Psoas muscle (tissue), 8 donors: ENCODE measurements at places on chromosomes 5 and 9. TPM values are rescaled to one million over a fixed set of nuclear protein-coding genes. Genes with fewer than 3 reads are reported as not detected.
A peak's percentile ranks its signal among the peaks of the same experiment; 100 is the strongest.

EGFLAM gene
- total RNA-seq = 36.2 TPM

MLANA gene
- not detected for total RNA-seq

EQTN gene
- total RNA-seq = not detected

FOXD4 gene
- total RNA-seq = 0.20 TPM

FOXB2 gene
- not detected for total RNA-seq

MRPL50 gene
- total RNA-seq = 12.9 TPM

FST gene
- total RNA-seq = 4.2 TPM

NOXA1 gene
- total RNA-seq = 1.6 TPM

RGS7BP gene
- total RNA-seq = 0.46 TPM

GABRP gene
- not detected for total RNA-seq

FOXD4L4 gene
- not detected for total RNA-seq

IFNA1 gene
- not detected for total RNA-seq

EIF4E1B gene
- not detected for total RNA-seq

DNA sequence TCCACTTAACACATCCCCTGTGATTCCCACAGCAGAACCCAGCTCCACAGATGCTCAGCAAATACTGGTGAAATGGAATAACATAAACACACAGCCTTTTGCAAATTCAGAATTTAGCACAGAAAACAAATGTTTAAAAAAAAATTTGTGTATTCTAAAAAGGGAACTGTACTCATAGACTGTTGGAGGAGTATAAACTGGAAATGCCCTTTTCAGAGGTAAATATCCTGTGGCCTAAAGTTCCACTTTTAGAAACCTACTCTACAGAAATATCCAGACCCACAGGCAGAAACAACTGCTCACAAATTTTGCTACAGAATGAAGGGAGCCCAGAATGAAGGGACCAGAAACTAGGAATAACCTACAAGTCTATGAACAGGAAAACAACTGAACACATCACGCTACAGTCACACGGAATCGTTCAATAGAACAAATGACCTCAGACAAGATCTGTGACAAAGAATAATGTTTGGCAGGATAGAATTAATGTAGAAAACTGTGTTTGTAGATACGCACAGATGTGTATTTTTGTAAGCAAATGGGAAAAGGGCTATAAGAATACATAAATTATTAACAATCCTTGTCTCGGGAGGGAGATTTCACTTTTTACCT lies 78.5 kb downstream of the SHB start:
- no peaks in the 10 kb centered on the region for H3K36me3 ChIP-seq
- no peak overlapping the region for H3K27ac ChIP-seq
- no peaks in the 10 kb centered on the region for H3K27me3 ChIP-seq
- DNase-seq = no peak

DNA sequence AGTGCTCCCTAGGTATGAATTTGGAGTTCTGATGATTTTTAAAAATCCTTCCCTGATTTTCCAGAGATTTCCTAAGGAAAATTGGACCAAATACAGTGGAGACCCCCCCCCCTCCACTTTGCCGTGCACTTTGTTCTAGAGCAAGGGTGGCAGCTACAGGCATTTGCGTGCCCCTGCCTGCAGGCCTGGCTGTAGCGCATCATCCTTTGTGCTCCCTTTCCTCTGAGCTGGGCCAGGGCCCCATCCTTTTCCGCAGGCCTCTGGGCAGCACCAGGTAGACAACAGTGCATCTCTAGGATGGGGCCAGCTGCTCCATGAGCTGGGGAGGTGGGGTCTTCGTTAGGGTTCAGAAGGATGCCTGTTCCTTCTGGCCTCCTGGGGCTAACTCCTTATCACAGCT lies 39.6 kb downstream of the TRIO start:
- H3K36me3 ChIP-seq = no peaks in the 10 kb centered on the region
- DNase-seq = no peak
- no peak overlapping the region for H3K4me3 ChIP-seq
- peak overlapping the region; percentile 80 for H3K27ac ChIP-seq
- no peaks in the 10 kb centered on the region for H3K27me3 ChIP-seq
- peaks cover 83% of the 10 kb centered on the region for H3K4me1 ChIP-seq

GRCh38 chr5:148084269-148084668 lies 20.5 kb downstream of the SPINK5 start:
- no peak for DNase-seq
- no peak overlapping the region for H3K4me3 ChIP-seq
- H3K27ac ChIP-seq = no peak overlapping the region

DNA sequence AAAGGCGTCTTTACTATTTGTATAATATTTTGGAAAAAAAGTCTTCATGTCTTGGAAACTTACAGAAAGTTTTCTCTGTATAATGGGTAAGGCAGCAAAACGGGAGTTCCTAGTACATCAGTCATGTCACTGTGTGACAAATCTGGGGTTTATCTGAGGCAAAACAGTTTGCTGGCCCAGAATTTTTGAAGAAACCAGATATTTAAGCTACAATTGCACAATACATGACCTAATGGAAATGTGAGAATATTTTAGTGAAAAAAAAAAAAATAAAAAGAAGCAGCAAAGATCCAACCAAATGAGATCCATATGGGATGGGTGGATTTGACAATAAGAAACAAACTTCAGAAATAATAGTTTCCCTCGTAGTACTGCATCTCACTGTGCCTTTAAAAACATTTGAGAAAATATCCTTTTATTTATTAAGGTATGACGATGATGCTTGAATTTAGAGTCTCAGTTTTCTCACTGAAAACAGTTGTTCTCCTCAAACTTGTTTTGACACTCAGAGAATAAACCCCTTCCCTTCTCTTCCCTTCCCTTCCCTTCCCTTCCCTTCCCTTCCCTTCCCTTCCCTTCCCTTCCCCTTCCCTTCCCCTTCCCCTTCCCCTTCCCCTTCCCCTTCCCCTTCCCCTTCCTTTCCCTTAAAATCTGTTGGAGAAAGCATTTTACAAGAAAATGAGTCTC lies 180.5 kb upstream of the TUT7 start:
- H3K4me1 ChIP-seq = no peaks in the 10 kb centered on the region
- no peaks in the 10 kb centered on the region for H3K27me3 ChIP-seq
- no peaks in the 10 kb centered on the region for H3K36me3 ChIP-seq
- no peak overlapping the region for H3K4me3 ChIP-seq
- H3K27ac ChIP-seq = no peak overlapping the region

DNA sequence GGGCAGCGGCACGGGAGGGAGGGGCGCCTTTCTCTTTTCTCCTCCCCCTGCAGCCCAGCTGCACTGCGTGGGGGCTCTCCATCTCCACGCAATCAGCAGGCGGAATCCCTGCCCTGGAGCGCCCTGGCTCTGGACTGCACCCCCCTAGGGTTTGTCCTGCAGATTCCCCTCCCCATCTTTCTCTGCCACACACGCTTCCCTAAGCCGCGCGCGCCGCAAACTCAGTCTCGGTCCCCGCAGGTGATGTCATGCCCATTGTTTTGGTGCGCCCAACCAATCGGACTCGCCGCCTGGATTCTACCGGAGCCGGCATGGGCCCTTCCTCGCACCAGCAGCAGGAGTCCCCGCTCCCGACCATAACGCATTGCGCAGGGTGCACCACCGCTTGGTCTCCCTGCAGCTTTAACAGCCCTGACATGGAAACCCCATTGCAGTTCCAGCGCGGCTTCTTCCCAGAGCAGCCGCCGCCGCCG lies at the start of gene KCNN2:
KCNN2 (plus strand) TSS at position 347 of the 473 bp plus-strand sequence; CDS start at position 417, 70 bp downstream.
- peak within 1 kb of the TSS; percentile 86 for H3K4me3 ChIP-seq
- H3K4me1 ChIP-seq = peaks cover 5% of the 10 kb centered on the region
- peak; percentile 90 for DNase-seq
- peak within 1 kb of the TSS; percentile 58 for H3K27ac ChIP-seq

DNA sequence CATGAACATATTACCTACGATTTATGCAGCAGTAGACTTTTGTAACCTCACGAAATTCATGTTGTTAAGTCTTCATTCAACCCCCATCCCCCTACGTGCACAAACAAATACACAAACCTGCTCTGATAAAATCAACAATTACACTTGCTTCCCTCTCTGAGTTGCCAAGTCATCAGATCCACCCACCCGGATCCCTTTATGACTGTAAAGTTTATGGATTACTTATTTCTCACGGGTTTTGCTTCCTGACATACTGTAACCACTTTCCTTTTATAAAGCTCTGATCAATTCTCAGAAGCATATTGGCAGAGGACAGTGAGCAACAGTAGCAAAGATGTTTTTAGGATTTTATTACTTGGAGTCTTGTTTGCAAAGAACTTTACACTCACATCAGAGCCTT lies 70.5 kb downstream of the MLLT3 start:
- DNase-seq = no peak

GRCh38 chr9:84296146-84296843 lies 44.3 kb downstream of the SLC28A3 start:
- H3K4me1 ChIP-seq = no peaks in the 10 kb centered on the region
- no peaks in the 10 kb centered on the region for H3K36me3 ChIP-seq
- H3K27ac ChIP-seq = no peak overlapping the region
- no peak for DNase-seq

GRCh38 chr5:65823845-65824445 lies 101.9 kb downstream of the NLN start:
- H3K27me3 ChIP-seq = no peaks in the 10 kb centered on the region
- H3K27ac ChIP-seq = no peak overlapping the region
- no peaks in the 10 kb centered on the region for H3K36me3 ChIP-seq
- no peak for DNase-seq

GRCh38 chr5:73786043-73786831 lies 160.2 kb downstream of the ARHGEF28 start:
- H3K36me3 ChIP-seq = no peaks in the 10 kb centered on the region
- no peaks in the 10 kb centered on the region for H3K4me1 ChIP-seq
- H3K4me3 ChIP-seq = no peak overlapping the region
- H3K27me3 ChIP-seq = no peaks in the 10 kb centered on the region
- no peak for DNase-seq
- H3K27ac ChIP-seq = no peak overlapping the region

- peak overlapping the region; percentile 93 for H3K4me3 ChIP-seq
- peaks cover 68% of the 10 kb centered on the region for H3K4me1 ChIP-seq
- H3K27ac ChIP-seq = peak overlapping the region; percentile 99
- H3K27me3 ChIP-seq = no peaks in the 10 kb centered on the region
- H3K36me3 ChIP-seq = peaks cover 14% of the 10 kb centered on the region
These were observed 5.9 kb upstream of the MGAT1 start for GRCh38 chr5:180808461-180809000.

GRCh38 chr5:10566543-10567068 lies 2.7 kb downstream of the ANKRD33B start:
- no peaks in the 10 kb centered on the region for H3K36me3 ChIP-seq
- peak overlapping the region; percentile 79 for H3K4me3 ChIP-seq
- no peak for DNase-seq
- peaks cover 13% of the 10 kb centered on the region for H3K4me1 ChIP-seq

- peak overlapping the region; percentile 80 for H3K4me3 ChIP-seq
- no peaks in the 10 kb centered on the region for H3K27me3 ChIP-seq
- H3K36me3 ChIP-seq = no peaks in the 10 kb centered on the region
- peak overlapping the region; percentile 82 for H3K27ac ChIP-seq
These were observed 1.1 kb upstream of the DNAJB5 start for GRCh38 chr9:34988218-34989002.

DNA sequence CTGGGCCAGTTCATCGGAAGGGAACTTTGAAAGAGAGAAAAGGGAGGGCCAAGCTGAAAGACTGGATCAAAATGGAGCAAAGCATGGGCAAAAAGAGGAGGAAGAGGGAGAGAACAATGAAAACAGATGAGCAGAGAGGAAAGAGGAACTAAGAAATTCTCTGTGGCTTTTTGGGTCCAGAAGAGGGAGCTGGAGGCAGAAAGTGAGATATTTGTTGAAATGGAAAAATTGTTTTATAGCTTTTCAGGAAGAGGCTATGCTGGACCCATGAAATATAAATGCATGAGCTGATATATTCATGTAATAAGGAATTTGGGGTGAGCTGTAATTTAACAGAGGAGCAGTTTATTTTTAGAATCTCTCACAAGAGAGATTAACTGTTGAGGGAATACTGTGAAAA lies 457.3 kb downstream of the DMAC1 start:
- DNase-seq = no peak
- H3K27ac ChIP-seq = no peak overlapping the region
- H3K4me3 ChIP-seq = no peak overlapping the region
- H3K4me1 ChIP-seq = peaks cover 5% of the 10 kb centered on the region

DNA sequence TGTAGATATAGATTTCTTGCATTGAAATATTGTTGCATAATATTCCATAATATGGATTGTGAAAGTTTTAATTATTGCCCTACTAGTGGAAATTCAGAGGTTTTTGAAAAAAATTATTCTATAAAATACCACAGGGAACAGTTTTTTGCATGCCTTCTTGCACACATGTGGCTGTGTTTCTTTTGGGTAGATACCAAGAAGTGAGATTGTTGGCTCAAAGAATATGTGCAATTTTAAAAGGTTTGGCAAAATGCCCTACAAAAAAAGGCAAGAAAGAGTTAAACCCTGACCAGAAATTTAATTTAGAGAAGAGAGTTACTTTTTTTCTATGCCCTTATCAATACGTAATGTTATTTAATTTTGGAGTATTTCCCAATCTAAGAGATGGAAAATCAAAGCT lies 270.8 kb upstream of the DAPK1 start:
- no peak overlapping the region for H3K27ac ChIP-seq
- H3K4me3 ChIP-seq = no peak overlapping the region
- no peaks in the 10 kb centered on the region for H3K27me3 ChIP-seq

- DNase-seq = no peak
- no peak overlapping the region for H3K4me3 ChIP-seq
- no peaks in the 10 kb centered on the region for H3K27me3 ChIP-seq
- no peak overlapping the region for H3K27ac ChIP-seq
These were observed 108.0 kb downstream of the STARD4 start for GRCh38 chr5:111404270-111404769.

- H3K4me1 ChIP-seq = peaks cover 73% of the 10 kb centered on the region
- no peak overlapping the region for H3K4me3 ChIP-seq
- H3K36me3 ChIP-seq = peaks cover 25% of the 10 kb centered on the region
- no peak for DNase-seq
- no peaks in the 10 kb centered on the region for H3K27me3 ChIP-seq
These were observed 4.7 kb downstream of the PFDN1 start for GRCh38 chr5:140298183-140298601.

GRCh38 chr5:142324136-142324870 lies 518 bp downstream of the SPRY4 start:
- H3K4me3 ChIP-seq = peak overlapping the region; percentile 73
- no peaks in the 10 kb centered on the region for H3K36me3 ChIP-seq
- no peak for DNase-seq
- H3K4me1 ChIP-seq = peaks cover 23% of the 10 kb centered on the region

DNA sequence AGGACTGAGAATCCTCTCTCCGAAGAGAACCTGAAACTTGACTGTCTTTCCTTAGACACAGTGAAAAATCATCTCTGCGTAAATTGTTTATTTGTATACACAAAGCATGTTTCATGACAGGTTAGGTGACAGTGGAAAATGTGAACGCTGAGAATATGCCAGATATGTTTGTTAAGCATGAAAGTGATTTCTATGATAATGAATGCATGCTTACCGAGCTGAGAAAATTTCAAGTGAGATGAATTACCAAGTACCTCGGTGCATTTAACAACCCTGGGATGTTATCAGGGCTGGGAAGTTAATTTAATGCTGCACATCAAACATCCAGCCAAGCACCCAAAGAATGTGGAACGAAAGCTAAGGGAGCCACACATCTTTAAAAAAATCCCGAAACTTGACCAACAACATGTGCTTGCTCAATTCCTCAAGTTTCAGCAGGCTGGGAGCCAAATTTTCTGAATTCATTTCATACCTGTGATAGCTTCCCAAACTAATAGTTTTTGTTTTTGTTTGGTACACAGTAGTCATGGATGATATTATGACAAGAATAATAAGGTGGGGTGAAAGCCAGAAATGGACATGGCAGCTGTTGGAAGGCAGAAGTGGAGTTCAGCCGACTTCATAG lies 336.9 kb downstream of the ARHGEF28 start:
- H3K4me3 ChIP-seq = no peak overlapping the region
- H3K27me3 ChIP-seq = no peaks in the 10 kb centered on the region
- no peak for DNase-seq
- no peaks in the 10 kb centered on the region for H3K36me3 ChIP-seq
- H3K27ac ChIP-seq = no peak overlapping the region

- DNase-seq = no peak
- H3K4me3 ChIP-seq = no peak overlapping the region
- peaks cover 29% of the 10 kb centered on the region for H3K4me1 ChIP-seq
- no peaks in the 10 kb centered on the region for H3K27me3 ChIP-seq
- H3K27ac ChIP-seq = no peak overlapping the region
These were observed 430.9 kb downstream of the DMAC1 start for GRCh38 chr9:7368410-7369292.
